ENCODE measurements at places on chromosomes 6 and 20.
A peak's percentile ranks its signal among the peaks of the same experiment; 100 is the strongest.

DNA sequence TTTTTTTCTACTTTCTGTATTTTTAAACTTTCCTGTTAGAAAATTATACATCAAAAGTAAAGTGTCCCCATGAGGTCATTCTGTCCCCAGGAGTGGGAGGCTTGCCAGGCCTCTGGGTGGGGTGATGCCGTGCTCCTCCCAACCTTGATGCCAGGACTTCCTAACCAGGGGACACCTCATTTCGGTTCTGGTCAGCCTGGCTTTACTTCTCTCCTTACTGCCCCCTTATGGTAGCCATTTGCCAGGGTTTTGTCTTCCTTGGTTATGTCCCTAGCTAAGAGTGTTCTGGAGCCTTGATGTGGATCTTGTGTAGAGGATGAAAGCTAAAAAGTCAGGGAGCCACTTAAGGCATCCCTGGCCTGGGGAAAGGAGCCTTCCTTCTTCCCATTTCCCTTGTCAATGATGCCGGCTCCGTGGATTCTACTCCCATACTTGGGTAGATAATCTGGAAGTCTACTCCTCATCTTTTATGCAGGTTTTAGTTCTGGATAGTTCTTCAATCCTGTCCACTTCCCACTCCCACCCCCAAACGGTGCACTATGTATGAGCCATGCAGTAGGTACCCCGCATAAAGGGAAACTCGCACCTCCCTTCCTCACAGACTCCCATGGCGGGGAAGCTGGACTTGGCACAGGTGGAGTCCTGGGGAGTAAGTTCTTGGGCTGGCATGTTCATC lies 164.1 kb upstream of the SALL4 start:
- no peak for DNase-seq

GRCh38 chr20:36847710-36848040 lies 28.3 kb upstream of the TLDC2 start:
- no peak for DNase-seq

DNA sequence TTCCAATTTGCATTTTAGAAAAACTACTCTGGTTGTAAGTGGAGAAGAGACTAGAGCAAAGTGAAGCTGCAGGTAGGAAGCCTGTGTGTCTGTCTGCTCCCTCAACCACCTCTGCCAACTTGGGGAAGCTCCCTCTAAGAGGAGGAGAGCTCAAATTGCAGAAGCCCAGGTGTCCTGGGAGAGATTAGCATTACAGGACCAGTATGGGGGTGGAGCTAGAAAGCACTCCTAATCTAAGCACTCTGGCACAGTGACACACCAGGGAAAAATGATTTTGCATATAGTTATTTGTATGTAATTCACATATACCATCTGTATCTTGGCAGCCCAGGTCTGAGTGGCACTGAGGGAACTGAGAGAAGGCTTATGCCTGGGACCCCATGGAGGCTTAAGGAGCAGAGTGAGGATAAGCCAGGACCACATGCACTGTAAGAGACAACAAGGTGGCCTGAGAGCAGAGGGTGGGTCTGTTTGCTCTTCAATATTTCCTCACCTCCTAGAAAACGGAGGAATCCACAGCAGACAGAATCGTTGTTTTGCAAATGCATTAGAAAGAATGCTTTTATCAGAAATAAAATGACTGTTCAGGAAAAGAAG lies 13.6 kb downstream of the GSTA2 start:
- DNase-seq, result no peak

DNA sequence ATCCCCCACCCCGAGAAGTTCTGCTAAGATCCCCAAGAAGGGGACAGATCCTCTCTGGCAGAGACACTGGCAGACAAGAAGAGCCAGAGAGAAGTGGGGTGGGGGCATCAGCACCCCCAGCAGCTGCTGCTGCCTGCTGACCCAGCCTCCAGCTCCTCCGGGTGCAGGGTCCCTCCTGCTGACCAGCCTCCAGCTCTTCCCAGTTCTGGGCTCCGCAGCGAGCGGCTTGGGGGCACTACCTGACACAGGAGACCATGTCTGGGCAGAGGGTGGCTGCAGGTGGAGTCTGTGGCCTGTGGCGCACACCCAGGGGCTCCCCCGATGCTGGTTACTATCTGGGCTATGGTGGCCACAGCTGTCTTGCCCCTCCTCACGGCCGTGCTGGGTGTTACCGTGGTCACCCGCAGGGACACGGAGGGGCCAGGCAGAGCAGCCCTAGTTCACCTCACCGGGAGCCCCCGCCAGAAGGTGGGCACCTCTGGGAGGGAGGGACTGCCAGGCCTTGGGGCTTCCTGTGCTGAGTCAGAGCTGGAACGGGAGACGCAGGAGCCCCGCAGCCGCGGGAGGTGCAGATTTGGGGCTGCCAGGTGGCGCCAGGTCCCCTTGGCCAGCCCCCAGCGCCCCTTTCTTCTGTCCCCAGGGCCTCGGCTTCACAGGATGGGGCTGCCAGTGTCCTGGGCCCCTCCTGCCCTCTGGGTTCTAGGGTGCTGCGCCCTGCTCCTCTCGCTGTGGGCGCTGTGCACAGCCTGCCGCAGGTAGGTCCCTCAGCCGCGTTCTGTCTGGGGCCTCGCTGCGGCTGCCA lies 630 bp downstream of the LIME1 start:
- DNase-seq, result peak; percentile 59

- DNase-seq, result no peak
Measured at GRCh38 chr20:14062786-14063185, 67.5 kb downstream of the MACROD2 start.

DNA sequence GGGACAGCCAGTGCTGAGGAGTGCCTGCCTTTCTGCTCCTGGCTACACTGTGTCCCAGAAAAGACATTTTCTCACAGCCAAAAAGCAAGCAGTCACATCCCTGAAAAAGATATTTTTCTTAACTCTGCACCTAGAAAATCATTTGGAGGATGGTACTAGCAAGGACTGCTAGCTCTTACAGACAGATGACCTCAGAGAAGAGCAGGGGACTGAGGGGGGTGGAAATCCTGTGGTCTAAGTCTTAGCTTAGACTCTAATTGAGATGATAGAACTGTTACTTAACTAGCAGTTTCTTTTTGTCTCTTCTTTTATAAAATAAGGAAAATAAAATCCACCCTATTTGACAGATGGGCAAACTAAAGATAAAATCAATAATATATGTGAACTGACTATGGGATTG lies 152.8 kb downstream of the TMEM200A start:
- no peak for DNase-seq

DNA sequence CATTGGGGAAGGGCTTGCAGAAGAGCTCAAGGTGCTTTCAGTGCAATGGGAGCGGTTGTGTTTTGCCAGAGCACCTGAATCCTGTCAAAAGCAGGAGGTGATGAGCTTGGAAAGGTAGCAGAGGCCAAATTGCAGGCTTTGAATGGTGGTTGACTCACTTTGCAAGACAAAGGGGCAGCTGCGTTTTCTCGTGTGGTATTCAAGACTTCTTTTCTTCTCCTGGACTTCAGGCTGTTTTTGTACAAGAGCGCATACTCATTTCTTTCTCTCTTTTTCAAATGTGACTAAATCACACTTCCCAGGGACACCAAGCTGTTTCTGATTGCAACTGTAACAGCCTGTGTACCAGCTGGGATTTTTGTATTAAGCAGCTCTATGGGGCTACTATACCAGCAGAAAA lies 32.3 kb downstream of the GHRH start:
- DNase-seq, result no peak

- no peak for DNase-seq
Measured at GRCh38 chr6:23681743-23682142, 444.3 kb upstream of the NRSN1 start.

- peak; percentile 60 for DNase-seq
Measured at GRCh38 chr20:58447511-58448391, 58.7 kb downstream of the VAPB start.

GRCh38 chr6:143090314-143091044 lies 29.8 kb downstream of the AIG1 start:
- no peak for DNase-seq

- no peak for DNase-seq
Measured at GRCh38 chr6:126905917-126906316, 212.6 kb upstream of the RSPO3 start.

GRCh38 chr6:44795326-44795725 lies 407.8 kb downstream of the CDC5L start:
- no peak for DNase-seq

DNA sequence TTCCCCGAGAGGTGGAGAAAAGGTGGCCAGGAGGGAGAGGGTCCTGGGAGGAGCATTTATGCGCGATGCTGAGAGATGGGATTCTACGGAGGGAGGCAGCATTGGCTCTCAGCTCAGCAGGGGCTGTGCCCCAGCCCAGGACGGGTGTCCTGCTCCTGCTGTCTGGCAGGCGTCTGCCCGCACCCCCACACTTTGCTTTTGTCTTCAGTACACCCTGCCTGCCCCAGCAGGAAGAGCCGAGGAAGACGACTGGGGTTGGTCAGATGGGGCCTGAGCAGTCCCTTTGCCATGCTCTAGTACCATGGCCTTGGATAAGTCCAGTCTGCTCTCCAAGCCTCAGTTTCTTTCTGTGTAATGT lies 68.5 kb downstream of the TCP11 start:
- DNase-seq, result no peak

DNA sequence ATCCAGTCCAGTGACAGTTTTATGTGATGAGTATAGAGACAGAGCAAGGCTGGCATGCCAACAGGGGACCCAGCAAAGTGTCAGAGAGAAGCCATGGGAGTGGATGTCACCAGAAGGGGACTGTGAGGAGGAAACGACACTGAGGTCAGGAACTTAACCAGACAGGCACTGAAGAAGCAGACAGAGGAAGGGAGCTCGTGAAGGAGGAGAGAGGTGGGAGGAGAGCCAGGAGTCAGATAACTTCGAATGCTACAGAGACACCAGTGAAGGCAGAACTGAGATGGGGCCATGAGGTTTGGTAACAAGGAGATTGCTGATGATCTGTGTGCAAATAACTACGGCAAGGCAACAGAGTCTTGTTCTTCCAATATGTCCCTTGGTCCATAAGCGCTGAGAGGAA lies 211.1 kb upstream of the FOXA2 start:
- DNase-seq, result no peak

Data from activated CD4-positive, alpha-beta T cell treated with anti-CD3 and anti-CD28 coated beads, Interleukin-2, amount 50 U/mL, for 1 hour (primary cell).